ENCODE measurements at places on chromosomes 4 and X. TPM values are rescaled to one million over a fixed set of nuclear protein-coding genes. Genes with fewer than 3 reads are reported as not detected.

ITGB1BP2 gene
- total RNA-seq, result 4.9 TPM

AR gene
- total RNA-seq, result 6.6 TPM

GSX2 gene
- total RNA-seq, result not detected

FGB gene
- not detected for total RNA-seq

USP17L25 gene
- not detected for total RNA-seq

FGF5 gene
- total RNA-seq, result 0.86 TPM

BRS3 gene
- not detected for total RNA-seq

HTRA3 gene
- total RNA-seq, result 1.9 TPM

MAGEB2 gene
- not detected for total RNA-seq

FAM13A gene
- total RNA-seq, result 13.9 TPM

DEFB131A gene
- total RNA-seq, result not detected

OTUD6A gene
- total RNA-seq, result not detected

SLITRK4 gene
- total RNA-seq, result 64.4 TPM

All from thoracic aorta endothelial cell (primary cell).